ENCODE measurements at places on chromosomes 7 and 10. TPM values are rescaled to one million over a fixed set of nuclear protein-coding genes. Genes with fewer than 3 reads are reported as not detected.

Gene PI4K2A
- total RNA-seq = 8.9 TPM

GRCh38 chr10:61183967-61184366, 240.0 kb upstream of the RHOBTB1 start:
- no peak for DNase-seq

Gene CALD1
- 17.8 TPM for total RNA-seq

GRCh38 chr10:96556003-96556402, 30.8 kb downstream of the TM9SF3 start:
- no peak for DNase-seq

DNA sequence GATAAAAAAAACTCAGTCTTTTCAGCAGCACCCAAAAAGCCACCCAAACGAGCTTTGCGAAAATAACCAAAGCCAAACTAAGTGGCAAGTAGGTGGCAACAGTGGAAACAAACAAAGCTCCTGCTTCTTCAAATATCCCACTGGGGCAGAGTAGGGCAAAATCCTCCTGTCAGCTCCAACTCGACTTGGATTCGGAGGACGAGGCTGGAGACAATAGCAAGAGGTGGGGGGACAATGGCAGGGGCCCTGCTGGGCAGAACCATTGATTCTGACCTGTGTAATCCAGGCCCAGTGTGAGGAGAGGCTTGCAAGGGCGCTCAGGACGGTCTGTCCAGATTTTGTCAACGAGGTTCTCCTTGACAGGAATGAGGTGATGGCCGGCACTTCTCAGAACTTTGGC, 35.5 kb downstream of the XPNPEP1 start:
- no peak for DNase-seq

GRCh38 chr7:93316730-93317129, 84.6 kb downstream of the VPS50 start:
- DNase-seq = no peak
